ENCODE measurements at places on chromosomes 2 and 18.

DNA sequence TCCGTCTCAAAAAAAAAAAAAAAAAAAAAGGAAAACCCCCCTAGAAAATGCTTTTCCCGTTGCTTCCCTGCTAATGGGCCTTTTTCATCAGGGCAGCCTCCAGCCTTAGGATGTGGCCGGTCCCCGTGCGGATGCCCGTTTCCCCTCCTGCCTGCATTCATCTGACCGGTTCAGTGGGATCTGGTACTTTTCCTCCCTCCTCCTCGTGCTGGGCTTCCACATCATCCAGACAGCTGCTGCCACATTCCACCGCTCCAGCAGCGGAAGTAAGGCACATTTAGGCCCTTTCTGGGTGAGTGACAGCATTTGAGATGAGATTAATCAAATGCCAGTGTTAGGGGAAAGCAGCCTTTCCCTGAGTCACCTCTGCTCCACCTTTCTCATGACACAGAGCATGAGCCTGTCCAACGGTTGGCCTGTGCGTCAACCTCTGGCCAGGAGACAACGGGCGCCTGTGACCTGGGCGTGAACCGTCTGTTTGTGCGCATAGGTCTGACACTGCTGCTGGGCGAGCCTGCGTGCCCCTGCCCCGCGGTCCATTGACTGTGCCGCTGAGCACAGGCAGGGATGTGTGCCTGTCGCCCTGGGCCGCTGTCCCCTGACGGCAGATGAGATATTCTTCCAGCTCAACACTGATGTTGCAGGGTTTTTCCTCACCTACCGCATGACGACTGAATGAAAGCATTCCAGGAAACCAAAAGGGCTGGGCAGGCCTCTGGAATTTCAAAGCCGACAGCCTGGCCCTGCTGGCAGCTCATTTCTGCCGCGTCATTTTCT lies 174.0 kb downstream of the TGIF1 start:
- peak; percentile 64 for DNase-seq

DNA sequence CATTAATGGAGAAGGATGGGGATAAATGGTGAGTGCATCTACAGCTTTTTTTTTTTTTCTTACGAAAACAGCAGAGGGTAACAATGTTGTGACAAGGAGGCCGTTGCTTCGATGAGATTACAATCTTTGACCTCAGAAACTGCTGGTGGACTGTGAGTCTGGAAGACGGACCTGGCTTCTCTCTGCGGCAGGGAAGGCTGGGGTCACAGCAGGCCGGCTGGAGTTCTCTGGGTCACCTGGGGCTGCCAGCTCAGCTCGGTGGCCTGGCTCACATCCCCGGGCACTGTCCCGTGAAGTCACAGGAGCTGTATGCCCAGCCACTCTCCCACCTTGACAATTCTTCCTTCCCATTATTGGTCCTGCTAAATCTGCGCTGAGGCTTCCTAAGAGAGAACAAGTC lies 160.8 kb downstream of the ACKR3 start:
- DNase-seq = no peak

DNA sequence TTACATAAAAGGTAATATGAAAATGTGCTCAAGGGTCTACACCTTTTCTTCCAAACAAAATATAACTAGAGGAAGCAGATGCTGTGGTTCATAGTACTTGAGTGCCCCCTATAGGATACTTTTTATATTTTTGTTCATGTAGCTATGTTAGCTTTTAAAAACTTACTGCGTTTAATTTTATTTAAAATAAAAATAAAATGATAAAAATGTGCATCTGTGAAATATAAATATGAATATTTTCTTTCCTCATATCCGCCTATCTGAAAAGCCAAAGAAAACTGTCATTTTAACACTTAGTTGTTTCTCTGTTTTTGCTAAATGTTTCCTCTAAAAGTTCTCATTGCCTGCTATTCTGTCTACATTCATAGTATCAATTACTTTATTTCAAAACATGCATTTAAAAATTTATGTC lies 9.6 kb upstream of the LRP1B start:
- DNase-seq = no peak

- no peak for DNase-seq
These were observed 18.8 kb downstream of the GMCL1 start for GRCh38 chr2:69848186-69848790.

DNA sequence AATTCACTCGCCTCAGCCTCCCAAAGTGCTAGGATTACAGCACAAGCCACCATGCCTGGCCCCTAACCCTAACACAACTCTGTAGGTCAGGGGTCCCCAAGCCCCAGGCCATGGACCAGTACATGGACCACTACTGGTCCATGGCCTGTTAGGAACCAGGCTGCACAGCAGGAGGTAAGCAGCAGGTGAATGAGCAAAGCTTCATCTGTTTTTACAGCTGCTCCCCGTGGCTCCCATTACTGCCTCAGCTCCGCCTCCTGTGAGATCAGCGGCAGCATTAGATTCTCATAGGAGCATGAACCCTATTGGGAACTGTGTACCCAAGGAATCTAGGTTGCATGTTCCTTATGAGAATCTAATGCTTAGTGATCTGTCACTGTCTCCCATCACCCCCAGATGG lies 201.7 kb downstream of the NRP2 start:
- no peak for DNase-seq

GRCh38 chr2:30305235-30305634 lies 73.9 kb downstream of the LBH start:
- no peak for DNase-seq

DNA sequence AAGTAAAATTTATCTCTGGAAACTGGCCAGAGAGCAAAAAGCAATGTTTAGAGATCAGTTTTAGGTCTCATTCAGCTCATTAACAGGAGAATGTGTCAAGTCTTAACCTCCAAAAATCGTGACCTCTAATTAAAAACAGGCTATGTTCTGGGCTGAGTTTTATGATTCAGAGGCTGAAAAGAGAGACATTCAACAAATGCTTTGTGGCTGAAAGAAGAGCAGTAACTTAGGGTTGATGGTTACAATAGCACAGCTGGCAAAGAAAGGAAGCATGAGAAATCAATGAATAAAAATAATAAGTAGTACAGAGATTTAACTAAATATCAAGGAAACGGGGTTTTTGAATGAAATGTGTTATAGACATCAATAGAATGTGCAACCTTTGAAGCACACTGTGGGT lies 13.1 kb downstream of the TGIF1 start:
- DNase-seq = no peak

DNA sequence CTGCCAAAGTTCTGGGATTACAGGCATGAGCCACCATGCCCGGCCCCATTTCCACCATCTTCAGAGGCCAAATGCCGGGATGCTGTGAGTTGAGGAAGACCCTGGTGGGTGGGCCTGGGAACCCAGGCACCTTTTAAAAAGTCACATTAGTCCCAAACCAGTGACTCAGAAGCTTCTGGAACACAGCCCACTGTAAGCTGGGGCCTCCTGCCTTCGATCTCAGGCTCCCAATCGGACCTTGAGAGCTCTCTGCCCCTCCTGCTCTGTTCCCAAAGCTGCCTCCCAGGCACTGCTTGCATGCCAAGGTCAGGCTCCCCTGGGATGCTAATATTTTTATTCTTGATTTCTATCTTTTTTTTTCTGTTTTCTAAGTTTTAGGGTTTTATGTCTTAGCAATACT lies 4.2 kb downstream of the ADCY3 start:
- no peak for DNase-seq

- DNase-seq = peak; percentile 84
These were observed 44.0 kb downstream of the GNAL start for GRCh38 chr18:11733031-11733430.

GRCh38 chr18:73136134-73136533 lies 268.3 kb upstream of the NETO1 start:
- no peak for DNase-seq

GRCh38 chr2:45458909-45459563 lies 152.0 kb downstream of the SRBD1 start:
- peak; percentile 41 for DNase-seq

DNA sequence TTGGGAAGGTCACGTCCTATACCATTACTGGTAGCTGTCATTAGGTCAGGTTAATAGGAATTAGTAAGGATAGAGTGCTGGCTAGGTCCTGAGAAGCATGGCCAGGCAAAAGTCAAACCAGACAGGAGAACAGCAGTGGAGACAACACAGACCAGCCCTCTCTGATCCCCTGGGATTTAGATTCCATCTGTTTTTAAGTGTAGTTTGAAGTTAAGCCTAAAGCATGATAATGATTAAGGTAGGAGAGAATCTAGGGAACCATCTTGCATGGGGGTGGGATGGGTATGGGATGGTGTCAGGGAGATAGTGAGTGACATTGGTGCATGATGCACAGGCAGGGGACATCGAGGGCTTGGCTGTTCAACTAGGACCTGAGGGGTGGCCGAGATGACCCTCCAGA lies 96.6 kb downstream of the MYCN start:
- DNase-seq = no peak

- no peak for DNase-seq
These were observed 1340.2 kb upstream of the ZEB2 start for GRCh38 chr2:145860083-145860482.

DNA sequence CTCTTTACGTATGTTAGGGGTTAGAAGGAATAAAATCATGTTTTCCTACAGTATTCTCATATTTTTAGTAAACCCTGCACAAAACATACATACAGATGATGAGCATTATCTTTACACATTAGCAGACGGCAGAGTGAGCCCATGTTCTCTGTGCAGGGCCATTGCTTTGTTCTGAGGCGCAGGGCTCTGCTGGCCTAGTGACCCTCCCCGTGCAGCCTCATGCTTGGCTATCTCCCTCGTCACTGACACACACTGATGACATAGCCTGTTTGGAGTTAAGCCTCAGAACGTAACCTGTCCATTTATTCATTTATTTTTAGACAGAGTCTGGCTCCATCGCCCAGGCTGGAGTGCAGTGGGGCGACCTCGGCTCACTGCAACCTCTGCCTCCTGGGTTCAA lies 115.9 kb upstream of the FOSL2 start:
- DNase-seq = no peak

- DNase-seq = no peak
These were observed 558 bp downstream of the MRPS5 start for GRCh38 chr2:95121093-95121406.

DNA sequence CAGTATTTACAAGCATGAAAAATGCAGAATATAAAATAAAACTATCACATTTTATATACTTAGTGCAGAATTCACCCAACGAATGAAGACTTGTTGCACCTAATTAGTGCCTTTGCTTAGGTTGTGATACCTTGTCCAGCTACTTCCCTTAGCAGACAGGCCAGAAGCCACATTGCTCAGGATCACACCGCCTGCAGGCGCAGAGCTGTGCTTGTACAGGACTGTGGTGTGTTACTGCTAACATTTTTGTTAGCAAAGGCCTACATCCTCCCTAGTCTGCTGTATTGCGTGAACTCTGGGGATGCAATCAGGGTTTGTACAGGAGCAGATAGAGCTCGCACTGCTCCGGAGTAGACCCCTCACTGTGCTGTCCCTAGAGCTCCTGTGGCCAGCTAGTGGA lies 336.9 kb downstream of the CBLN2 start:
- DNase-seq = no peak

GRCh38 chr2:106158871-106159270 lies 35.2 kb downstream of the UXS1 start:
- DNase-seq = no peak

GRCh38 chr2:200451511-200451910 lies 58.4 kb downstream of the KCTD18 start:
- DNase-seq = no peak

- DNase-seq = no peak
These were observed 2.8 kb downstream of the CYTIP start for GRCh38 chr2:157441072-157441454.

- no peak for DNase-seq
These were observed 3.7 kb upstream of the TGFA start for GRCh38 chr2:70557171-70557838.

DNA sequence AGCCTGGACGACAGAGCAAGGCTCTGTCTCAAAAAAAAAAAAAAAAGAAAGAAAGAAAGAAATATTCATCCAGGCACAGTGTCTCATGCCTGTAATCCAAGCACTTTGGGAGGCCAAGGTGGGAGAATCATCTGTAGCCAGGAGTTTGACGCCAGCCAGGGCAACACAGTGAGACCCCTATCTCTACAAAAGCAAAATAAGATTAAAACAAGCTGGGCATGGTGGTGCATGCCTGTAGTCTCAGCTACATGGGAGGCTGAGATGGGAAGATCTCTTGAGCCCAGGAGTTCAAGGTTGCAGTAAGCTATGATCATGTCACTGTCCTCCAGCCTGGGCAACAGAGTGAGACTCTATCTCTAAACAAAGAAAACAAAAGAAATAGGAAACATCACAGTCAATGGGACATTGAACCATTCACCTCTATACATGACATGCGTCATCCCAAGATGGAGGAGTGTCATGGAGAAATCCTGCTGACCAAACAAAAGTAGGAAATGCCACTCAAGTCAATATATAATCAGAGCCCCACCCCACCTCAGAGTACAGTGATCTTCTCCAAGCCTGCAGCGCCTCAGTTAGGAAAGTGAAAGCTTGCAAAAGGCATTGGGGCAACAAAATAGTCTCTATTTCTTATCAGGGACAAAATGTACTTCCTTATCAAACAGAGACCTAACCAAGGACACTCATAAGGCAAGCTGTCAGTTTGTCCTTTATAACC lies 9.8 kb downstream of the FEV start:
- DNase-seq = no peak

GRCh38 chr18:78891185-78891762 lies 88.3 kb upstream of the SALL3 start:
- no peak for DNase-seq

DNA sequence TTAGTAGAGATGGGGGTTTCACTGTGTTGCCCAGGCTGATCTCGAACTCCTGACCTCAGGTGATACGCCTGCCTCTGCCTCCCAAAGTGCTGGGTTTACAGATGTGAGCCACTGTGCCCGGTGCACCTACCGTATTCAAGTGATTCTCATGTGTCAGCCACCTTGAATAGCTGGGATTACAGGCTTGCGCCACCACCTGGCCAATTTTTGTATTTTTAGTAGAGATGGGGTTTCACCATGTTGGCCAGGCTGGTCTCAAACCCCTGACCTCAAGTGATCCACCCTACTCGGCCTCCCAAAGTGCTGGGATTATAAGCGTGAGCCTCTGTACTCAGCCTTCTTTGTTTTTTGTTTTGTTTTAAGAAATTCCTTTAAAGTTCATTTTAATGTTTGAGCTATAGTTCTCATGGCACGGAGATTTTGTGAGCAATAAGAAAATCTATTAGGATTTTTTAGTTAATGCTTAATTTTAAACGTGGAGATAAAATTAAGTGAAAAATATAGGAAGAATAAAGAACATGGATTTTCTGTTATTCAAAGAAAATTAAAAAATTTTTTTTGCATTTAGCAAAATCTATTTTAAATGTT lies 242.6 kb downstream of the PHLPP1 start:
- DNase-seq = no peak

DNA sequence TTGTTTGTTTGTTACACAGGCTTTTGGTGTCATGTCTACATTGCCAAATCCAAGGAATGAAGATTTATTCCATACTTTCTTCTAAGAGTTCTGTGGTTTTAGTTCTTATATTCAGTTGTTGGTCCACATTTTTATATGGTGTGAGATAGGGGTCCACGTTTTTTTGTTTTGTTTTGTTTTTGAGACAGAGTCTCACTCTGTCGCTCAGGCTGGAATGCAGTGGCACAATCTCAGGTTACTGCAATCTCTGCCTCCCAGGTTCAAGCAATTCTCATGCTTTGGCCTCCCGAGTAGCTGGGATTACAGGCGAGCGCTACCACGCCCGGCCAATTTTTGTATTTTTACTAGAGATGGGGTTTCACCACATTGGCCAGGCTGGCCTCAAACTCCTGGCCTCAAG lies 8.2 kb downstream of the RALBP1 start:
- DNase-seq = no peak
